Tongue (tissue), 3 donors: ENCODE measurements at places on chromosomes 3 and 15.
A peak's percentile ranks its signal among the peaks of the same experiment; 100 is the strongest.

- DNase-seq: no peak
These were observed 128.7 kb upstream of the TLE3 start for GRCh38 chr15:70226337-70226980.

DNA sequence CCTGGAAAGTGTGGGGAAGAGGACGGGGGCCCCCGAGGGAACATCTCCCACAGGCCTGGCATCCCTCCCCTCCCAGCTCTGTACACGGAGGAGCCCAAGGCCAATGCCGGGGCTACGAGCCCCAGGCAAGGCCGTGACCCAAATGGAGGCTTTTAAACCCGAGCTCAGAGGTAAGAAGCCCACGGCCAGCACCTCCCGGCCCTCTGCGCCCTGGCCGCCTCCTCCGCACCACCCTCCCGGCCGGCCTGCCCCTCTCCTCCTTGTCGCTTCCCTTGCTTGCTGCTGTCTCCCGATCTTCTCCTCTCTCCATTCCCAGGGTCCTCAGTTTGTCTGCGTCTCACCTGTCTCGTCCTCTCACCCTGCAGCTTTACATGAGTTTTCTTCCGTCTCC lies 1.3 kb downstream of the MUC4 start:
- DNase-seq: no peak

DNA sequence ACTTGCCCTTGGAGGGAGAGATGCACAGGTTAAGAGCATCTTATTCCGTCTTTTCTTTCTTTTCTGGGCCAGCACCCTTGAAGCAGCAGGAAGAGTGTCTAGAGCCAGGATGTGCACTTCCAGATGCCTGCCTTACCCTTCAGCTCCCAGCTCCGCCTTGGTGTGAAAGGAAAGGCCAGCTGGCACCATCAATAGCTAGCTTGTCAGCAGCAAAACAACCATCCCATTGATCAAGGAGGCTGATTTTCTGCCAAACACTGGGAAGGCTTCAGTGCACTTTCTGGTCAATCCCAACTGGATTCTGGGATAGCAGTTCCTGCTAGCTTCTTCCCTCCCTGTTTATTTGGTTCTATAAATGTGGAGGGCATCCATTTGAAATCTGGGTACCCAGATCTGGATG lies 110.9 kb upstream of the GALNT15 start:
- DNase-seq: peak; percentile 70

- no peak for DNase-seq
These were observed 20.2 kb upstream of the UTS2B start for GRCh38 chr3:191350396-191351090.

GRCh38 chr3:38138349-38139190 lies at the start of gene MYD88:
Gene MYD88 (plus strand): TSS chr3:38138661. CDS start chr3:38138701, 40 bp downstream.
- DNase-seq: peak; percentile 81
